ENCODE measurements at places on chromosomes 2 and 18.

- DNase-seq, result peak; percentile 4
Observed at GRCh38 chr2:102619414-102620319, at the start of gene SLC9A2. Gene SLC9A2 (plus strand): TSS chr2:102619553. CDS start chr2:102619849, 296 bp downstream.

GRCh38 chr2:233419602-233420391 lies 65.5 kb downstream of the DGKD start:
- DNase-seq, result no peak

DNA sequence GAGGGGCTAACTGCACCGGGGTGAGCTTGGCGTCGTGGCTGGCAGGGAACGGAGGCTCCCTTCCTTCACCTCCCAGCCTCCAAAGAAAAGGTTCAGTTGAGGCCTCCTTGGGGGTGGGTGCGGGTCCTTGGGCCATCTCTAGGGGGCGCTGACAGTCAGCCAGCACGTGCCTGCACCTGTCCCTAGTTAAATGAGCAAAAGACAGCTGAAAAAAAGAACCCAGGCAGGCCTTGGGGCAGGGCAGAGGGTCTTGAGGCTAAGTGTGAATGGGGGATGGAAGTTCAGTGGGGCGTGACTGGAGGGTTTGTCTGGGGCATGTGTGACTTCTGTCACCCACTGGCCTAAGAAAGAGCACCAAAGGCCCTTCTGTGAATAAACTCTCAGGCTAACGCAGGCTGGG lies 56.4 kb downstream of the ZFP36L2 start:
- DNase-seq, result no peak

DNA sequence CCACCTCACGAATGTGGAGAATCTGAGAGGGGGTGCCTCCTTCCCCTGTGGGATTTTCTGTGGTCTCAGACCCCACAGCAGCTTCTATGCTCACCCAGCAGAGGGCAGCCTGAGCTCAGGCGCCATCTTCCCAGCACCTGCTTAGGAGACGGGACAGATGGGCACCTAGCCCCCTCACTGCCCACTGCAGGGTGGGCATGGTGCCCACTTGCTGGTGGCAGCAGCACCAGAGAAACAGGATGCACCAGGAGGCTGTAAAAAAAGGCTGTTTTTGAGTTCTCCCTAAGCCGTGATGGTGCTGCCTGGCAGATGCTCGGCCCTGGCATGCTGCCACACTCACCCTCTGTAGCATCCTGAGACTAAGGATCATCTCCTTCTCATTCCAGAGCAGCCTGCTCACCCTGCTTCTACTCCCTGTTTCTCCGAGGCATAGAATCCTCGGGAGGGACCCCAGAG lies 19.1 kb upstream of the SLC20A1 start:
- DNase-seq, result peak; percentile 40

DNA sequence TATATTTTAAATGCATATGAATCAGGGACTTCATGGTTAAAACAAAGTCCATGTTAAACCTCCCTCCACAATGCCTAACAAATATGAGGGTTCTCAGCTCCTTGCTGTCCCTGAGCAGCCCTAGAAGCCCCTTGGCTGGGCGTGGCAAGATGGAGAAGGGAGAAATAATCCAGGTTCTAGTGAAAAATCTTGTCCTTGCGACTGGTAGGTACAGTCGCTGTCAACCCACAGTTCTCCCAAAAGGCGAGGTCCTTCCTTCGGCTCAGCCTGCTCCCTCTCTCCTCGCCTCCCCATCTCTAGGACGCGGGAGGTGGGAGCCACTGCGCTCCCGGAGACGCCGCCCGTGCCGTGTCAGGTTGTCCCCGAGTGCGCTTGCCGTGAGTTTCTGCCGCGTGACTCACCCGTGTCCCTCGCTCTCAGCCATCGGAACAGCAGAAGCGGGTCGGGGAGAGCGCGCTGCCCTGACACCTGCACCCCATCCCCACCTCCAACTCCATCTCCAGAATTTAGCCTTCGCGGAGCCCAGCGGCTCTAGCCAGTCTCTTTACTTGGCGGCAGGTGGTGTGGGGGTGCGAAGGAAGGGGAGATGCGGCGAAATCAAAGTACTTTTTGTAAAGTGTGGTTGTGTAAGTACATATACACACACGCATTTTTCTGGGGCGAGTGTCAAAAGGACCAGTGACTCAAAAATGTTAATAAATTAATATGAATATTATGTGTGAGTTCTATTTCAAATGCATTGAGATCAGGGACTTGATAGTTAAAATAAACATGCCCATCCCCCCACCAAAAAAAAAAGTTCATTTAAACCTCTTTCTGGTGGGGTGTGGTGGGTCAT lies 65.1 kb upstream of the TMEM17 start:
- DNase-seq, result no peak

DNA sequence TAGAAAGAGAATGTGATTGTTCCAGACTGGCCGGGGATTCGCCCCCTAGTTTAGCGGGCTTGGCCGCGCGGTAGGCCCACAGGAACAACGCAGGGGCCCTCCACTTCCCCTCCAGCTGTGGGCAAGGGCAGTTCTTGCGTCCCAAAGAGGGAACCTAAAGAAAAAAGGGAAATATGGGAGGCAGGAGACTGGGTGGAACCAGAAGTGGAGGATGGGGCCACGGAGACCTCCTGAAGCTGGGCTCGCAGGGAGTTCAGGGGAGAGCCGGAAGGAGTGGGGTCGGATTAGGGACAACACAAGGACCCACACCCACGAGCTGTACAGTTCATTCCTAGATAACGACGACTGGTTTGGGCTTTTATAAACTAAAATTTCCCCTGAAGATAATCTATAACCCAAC lies 18.2 kb downstream of the GNLY start:
- DNase-seq, result no peak

GRCh38 chr18:63979409-63979920 lies 9.6 kb downstream of the SERPINB8 start:
- no peak for DNase-seq

DNA sequence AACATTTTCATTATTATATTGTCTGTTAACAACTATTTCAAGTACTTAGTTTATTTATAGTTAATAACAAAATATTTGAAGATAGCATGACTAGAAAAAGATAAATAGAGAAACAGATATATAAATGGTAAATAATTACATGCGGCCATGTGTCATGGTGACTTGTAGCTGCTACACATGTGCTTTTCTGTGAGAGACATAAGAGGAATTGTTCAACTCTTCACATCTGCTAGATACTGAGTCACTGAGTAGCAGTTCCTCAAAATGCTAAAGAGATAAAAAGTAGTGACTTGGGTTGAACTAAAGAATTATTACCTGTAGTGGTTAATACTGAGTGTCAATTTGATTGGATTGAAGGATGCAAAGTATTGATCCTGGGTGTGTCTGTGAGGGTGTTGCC lies 37.5 kb upstream of the SCN9A start:
- no peak for DNase-seq

DNA sequence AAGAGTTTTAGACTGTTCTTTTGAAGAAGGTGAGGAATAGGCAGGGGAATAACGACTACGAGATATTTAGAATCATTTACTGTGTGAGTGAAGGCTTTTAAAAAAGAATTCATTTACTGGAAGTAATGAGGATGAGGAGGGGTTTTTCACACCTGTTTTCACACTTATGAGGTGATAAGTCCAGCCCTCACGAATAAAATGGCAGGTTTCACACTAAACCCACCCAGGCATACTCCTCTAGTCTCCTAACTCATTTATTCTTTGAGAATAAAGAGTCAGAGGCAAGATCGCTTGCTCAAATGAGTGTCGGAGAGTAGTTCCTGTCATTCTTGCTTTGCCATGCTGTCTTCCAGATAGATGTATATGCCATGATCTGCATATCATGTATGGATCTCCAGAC lies 79.0 kb upstream of the ZEB2 start:
- no peak for DNase-seq

All from stimulated activated CD4-positive, alpha-beta T cell treated with anti-CD3 and anti-CD28 coated beads, Interleukin-1b, Interleukin-23, amount 100 ng/mL, for 24 hours (primary cell).